ENCODE measurements at places on chromosomes 2 and 18.

DNA sequence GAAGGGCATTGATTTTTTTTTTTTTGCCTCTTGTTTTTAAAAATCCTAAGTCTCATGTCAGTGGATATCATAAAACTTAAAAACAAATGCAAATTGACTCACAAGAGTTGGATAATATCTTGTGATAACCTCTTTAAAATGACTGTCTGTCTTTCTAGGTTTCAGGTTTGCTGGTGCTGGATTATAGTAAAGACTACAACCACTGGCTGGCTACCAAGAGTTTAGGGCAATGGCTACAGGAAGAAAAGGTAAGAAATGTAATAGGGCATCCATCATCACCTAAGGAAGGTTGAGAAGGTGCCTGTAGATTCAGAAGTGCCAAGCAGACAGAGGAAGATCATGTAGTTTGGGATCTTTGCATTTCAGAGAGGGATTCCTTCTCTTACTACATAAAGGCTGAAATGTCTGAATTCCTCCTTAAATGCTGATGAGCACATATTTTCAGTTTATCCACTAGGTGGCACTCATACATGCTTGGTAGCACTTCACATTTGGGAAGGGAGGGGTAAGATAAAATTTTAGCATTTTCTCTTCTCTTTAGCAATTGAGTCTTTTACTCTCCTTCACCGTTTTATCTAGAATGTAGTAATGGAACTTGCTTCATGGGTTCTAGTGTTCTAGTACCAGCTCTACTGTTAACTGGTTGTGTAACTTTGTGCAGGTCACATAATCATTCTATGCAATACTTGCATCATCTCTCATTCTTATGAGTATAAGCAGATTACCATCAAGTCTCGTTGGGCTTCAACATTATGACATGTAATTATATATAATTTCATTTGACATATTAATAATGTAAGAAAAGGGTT, 21.1 kb downstream of the CPS1 start:
- DNase-seq = peak; percentile 16

DNA sequence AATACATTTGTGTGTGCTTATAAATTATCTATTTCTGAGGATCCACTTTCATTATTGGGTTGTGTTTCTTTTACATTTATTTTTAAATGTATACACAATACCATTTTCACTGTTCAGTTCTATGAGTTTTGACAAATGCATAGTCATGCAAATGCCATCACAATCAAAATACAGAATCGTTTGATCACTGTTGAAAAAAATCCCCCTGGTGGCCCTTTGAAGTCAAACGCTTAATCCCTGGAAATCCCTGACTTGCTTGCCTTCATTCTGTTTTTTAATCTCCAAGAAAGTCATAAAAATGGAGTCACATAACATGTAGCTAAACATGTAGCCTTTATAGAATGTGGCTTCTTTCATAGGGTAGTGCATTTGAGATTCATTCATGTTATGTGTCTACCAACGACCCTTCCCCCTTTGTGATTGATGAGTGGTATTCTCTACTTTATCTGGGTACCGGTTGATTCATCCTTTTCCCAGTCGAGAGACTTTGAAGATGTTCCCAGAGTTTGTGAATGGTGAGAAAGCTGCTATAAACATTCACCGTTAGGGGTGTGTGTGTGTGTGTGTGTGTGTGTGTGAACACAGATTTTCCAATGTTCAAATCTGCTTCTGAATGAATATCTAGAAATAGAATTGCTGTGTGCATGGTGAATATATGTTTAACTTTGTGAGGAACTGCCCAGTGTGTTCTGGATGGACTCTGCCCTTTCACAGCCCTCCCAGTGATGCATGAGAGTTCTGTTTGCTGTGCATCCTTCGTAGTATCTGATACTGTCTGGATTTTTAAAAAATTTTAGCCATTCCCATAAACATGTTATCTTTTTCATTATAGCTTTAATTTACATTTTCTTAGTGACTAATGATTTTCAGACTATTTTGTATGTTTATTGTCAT, 173.6 kb downstream of the GALR1 start:
- no peak for DNase-seq

GRCh38 chr2:190864375-190864774, 16.2 kb upstream of the GLS start:
- no peak for DNase-seq

DNA sequence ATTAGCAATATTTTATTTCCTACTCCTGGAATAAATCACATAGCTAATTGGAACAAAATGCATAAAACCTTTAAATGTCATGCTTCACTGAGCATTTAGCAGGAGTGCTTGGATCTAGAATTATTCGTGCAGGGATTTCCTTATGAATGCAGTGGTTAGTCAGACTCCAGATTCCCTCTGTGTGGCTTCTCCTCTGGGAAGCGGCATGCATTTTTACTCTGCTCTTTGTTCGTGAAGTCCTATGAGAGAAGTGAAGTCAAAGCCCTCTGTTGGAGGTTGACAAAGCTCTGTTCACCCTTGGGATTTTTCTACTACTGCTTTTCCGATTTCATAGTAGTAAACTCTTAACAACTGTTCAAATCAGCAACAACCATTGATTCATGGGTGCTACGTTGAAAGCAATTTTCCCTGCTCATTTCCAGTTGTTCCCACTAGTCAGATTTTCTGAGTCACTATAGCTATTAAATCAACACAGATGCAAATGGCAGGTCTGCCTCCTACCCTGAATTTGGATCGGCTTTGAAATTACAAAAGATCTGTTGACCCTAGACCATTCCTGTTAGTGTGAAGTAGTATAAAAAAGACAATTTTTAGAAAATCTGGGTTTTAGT, 461.7 kb downstream of the STK39 start:
- no peak for DNase-seq

DNA sequence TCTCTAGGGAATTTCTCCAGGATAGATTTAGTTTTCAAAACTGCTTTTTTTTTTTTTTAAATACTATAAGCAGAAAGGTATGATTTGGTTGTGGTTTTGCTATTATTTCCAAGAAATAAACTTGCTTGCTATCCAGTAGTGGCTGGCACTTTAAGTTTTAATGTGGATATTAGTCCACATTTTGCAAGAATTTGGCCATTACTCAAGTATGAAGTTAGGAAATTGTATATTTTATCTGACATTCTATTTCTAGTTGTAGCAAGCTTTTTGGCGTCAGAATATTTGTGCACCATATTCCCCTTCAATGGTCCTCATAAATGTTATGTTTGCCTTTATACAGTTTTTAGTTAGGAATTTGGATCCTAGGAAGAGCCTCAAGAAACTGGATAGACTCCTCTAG, 226.3 kb downstream of the ZNF521 start:
- no peak for DNase-seq

GRCh38 chr18:45009756-45010155, 329.1 kb downstream of the SETBP1 start:
- no peak for DNase-seq

DNA sequence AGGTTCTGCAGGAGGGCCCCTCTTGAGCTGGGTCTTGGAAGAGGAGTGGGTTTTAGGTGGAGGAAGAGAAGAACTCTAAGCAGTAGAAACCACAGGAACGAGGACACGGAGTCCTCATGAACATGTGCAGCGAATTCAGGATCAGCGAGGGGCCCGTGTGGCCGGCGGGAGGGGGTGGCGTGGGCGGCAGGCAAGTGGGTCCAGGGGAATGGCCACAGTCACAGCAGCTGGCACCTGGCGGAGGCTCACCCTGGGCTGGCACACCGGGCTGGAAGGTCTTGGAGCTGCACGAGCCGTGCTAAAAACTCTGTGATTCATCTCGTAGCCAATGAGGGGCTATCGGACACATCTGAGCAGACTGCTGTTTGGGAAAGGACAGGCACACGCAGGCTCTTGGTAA, 18.0 kb upstream of the CIDEA start:
- no peak for DNase-seq

GRCh38 chr2:216888081-216888480, 28.2 kb upstream of the TNP1 start:
- DNase-seq = no peak

DNA sequence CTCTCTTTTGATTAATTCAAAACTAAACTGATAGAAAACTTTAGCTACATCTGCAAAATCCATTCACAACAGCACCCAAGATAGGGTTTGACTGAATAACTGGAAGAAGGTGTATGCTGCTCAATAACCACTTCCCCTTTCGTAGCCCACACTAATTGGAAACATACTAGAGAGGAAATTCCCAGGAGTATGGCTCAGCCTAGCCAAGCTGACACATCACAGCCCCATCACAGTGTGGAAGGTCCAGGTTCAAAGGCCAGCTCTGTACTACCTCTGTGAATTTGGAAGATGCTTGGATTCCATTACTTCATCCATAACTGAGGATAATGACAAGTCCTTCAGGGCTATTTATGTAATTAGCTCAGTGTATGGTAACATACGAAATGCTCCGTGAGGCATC, 185.4 kb downstream of the FBXO15 start:
- DNase-seq = no peak

DNA sequence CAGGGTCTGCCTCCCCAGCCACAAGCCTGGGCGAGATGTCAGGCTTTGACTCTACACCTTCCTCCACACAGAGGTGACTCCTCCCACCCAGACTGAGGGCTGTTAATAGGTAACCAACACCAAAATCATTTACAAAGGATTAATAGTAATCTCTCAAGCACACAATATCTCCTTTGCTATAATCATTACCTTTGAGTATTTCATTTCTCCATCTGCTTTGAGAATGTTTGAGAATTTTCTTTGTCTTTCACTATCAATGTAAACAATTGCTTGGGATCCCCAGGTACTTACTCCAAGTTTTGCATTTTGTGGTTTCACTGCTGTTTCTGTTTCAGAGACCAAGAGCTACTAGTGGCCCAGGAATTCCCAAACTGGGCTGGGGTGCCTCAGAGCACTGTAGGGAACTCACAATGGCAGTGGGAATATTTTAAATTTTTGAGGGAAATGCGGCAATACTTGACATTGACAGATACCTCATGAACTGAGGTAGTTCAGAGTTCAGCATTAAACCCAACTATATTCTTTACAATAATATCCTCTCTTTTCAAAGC, 166.4 kb upstream of the MGAT5 start:
- no peak for DNase-seq

DNA sequence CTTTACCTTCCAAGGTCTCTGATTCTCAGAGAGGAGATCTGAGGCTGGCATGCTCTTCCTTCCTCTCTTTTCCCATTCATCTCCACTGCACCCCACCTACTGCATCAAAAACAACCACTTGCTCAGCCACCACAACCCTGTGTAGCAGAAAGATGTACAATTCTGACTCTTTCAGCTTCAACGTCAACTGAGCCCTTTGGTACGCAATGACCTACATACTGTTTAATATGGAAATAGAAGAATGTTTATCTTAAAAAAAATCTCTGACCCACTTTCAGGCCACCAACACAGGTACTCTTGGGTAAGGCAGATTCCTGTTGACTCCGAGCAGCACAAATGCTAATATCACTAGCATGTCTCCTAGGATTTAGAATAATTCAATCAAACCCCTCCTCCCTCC, 76.2 kb upstream of the AFF3 start:
- DNase-seq = no peak

- DNase-seq = no peak
These were observed 4.9 kb downstream of the DAW1 start for GRCh38 chr2:227876300-227876801.

DNA sequence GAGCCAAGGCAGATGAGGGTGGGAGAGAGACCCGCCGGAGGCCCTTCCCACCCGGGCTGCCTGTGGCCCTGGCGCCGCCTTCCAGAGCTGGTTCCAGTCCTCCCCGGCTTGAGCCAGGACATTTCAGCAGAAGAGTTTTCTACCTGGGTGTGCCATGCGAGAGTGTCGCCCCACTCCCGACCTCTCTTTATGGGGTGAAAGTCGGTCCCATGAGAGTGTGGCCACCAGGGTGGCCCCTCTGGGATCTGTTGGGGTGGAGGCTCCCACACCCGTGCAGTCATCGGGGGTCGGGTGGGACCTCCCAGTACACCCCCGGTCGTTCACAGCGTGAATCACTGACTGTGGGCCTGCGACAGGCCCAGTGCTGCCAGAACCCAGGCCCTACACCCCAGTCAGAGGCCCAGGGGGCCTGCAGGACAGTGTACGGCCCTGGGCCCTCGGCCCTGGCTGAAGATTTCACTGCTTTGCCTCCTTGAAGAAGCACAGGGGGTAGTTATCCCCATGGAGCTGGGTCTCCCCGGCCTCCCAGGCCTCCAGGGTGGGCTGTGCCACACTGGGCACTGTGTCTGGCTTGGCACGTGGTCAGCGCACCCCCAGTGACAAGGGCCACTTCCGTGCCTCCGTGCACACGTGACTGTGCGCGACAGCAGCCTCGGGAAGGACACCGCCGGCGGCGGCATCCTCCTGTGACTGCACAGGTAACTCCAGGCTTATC, 5.9 kb downstream of the NFATC1 start:
- DNase-seq = no peak

GRCh38 chr2:231648579-231649174, 56.0 kb downstream of the TEX44 start:
- peak; percentile 85 for DNase-seq

GRCh38 chr2:5175231-5175630, 517.0 kb upstream of the SOX11 start:
- no peak for DNase-seq

DNA sequence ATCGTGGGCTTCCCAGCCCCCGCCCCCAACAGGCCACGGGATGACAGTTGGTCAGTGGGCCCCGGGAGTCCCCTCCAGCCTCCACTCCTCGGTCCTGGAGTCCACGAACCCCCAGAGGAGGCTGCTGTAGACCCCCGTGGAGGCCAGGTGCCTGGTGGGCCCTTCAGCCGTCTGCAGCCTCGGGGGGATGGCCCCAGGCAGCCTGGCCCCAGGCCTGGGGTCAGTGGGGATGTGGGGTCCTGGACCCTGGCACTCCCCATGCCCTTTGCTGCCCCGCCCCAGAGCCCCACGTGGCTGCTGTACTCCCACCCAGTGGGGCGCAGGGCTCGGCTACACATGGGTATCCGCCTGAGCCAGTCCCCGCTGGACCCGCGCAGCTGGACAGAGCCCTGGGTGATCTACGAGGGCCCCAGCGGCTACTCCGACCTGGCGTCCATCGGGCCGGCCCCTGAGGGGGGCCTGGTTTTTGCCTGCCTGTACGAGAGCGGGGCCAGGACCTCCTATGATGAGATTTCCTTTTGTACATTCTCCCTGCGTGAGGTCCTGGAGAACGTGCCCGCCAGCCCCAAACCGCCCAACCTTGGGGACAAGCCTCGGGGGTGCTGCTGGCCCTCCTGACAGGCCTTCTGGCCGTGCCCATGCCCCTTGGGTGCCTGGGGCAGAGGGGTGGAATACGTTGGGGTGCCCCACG, 7.6 kb downstream of the NEU4 start:
- peak; percentile 25 for DNase-seq

DNA sequence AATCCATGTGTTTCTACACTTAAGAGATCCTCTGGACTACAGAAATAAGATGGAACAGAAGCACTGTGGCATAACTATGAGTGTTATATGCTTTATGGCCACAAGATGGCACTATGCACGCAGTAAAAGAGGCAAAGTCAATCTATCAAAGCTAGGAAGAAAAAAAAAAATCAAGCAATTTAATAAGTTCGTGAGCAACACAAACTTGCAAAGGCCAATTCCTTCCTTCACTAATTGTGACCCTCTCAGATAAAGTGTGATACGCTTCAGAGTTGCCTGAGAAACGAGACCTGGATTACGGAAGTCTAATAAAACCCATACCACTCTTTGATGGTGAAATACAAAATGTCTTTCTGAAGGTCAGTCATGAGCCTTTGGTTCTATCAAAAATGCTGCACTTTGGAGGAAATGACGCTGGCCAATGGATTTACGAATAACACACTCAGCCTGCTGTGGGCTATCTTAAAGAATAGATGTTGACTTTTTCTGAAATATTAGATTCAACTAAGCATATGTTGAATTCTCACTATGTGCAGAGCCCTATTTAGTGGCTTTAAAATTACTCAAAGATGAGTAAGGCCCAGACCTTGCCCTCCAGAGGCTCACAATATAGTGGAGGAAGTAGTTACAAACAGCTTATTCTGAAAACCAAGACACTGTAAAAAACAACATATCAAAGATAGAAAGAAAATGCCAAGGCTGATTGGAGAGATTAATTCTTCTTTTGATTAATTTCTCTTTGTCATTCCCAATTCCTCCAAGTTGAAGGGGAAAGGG, 35.5 kb upstream of the TTR start:
- peak; percentile 44 for DNase-seq

Measured in SK-N-SH (cell line).